ENCODE measurements at places on chromosomes 5 and 9.

- DNase-seq: no peak
Observed at GRCh38 chr5:73363911-73364730, 84.5 kb downstream of the FOXD1 start.

GRCh38 chr9:132506977-132507669 is 75.3 kb upstream of the BARHL1 start:
- DNase-seq: no peak

DNA sequence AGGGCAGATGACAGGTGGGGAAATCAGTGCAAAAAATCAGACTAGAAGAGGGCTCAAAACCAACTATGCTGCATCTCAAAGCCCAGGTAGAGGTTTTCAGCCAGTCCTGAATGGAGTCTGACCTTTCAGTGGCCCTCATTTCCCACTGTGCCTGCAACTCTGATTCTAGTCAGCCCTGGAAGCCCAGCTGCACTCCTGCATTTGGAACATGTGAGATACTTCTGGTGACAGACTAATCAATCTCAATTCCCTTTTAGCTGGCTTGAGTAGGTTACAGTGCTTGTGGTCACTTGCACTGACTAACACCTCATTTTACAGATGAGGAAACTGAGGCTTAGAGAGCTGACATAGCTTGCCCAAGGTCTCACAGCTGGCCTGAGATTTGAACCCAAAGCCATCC is 7.9 kb upstream of the ACSL6 start:
- DNase-seq: no peak

- no peak for DNase-seq
Observed at GRCh38 chr9:110343551-110343950, 5.9 kb upstream of the TXNDC8 start.

DNA sequence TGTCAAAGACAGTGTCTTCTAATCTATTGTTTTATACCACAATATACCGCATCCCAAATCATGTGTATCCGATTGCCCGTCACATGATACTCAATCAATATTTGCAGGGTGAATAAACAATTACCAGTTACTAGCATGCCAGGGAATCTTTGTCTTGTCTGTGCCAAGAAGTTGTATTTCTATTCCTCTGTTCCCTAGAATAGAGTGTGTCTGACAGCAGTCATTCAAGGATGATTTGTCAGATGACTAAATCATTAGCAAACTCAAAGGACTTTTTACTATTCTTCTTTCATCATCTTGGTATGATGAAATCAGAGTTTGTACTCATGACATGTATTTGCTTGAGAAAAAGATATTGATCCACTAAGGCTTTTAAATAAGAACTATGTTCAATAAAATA is 348.8 kb downstream of the HTR1A start:
- no peak for DNase-seq

All from WTC11 (cell line).